ENCODE measurements at places on chromosomes 6 and 20.

DNA sequence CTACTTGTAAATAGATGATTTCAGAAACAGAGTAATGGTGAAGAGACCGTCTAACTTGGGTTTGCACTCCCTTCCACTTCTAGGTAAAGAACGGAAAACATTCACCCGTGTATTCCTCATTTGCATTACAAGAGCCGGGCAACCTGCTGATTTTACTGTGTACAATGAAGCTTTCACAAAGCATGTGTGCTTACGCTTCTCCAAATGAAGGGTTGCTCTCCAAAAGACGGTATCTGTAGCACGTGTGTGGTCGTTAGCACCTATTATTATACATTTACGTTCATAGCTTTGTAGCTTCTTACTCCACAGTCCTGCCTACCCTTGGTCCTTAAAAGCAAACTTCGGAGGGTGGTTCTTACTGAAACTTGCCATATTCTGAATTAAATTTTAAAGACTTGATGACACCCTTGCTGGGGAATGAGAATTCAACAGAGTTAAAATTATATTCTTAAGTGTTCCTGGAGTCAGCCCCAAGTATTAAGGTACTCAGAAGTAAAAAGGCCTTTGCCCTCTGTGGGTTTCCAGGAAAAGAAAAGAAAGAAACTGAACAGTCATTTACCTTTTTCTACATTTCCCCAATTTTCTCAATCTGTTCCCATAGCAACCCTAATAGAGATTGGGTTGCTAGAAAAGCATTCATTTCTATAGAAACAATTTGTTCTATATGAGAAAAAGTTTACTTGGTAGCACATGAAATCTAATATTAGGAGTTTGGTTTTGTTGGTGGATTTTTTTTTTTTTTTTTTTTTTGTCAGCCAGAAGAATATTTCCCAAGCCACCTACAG is 61.9 kb upstream of the KCNG1 start:
- no peak for DNase-seq

DNA sequence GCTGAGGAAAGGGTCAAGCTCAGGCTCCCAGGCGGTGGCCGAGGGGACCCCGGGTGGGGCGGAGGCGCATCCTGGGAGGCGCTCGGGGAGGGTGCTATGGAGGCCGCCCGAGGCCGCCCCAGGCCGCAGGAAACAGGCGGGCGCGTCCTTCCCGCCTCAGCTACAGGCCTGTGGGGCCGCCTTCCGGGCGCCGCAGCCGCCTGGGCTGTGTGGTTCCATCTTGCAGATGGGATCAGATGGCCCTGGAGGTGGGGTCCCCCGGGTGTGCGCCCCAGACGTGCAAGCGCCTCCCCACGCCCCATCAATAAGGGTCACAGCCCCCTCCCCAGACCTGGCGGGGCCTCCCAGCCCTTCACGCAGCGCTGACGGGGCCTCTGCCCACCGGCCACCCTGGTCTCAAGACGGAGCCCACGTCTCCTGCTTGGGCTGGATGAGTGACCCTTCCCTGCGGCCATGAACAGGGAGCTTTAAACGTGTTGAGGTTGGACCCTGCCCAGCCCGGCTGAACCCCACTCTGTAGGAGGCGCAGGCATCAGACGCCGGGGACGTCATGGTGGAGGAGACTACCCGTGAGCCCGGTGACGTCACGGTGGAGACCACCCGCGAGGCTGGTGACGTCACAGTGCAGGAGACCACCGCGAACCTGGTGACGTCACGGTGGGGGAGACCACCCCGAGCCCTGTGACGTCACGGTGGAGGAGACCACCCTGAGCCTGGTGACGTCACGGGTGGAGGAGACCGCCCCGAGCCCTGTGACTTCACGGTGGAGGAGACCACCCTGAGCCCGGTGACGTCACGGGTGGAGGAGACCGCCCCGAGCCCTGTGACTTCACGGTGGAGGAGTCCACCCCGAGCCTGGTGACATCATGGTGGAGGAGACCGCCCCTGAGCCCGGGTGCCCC is 267.0 kb downstream of the DLL1 start:
- DNase-seq: no peak

DNA sequence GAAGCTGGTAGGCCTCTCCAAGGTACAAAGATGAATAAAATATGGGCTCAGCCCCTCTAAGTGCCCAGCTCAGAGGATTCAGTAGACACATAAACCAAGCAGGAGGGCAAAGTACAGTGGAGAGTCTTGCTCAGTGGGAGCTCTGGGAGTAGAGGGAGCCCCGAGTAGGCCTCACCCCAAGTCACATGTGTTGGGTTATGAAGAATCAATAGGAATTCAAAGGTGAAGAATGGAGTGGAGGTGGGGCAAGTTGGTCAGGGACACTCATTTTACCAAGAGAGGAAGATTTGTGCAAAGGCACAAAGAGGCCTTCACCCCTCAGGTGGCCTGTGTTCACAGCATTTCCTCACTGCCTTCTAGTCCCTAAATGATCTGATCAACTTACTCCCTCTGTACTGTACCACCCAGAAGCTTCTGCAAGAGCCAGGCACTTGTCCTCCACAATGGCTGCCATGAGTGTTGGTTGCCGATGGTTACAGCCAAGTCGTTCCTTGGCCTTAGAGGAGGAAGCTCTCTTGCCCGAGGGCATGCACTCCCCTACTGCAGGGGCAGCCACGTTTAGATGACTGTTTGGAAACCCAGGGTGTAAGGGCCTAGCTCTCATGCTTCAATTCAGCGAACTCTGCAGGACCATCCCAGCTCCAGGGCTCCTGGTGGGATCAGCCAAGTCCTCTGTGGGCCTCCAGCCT is 6.7 kb upstream of the CDKN1A start:
- no peak for DNase-seq

- no peak for DNase-seq
Measured at GRCh38 chr6:147201885-147202515, 2.2 kb upstream of the STXBP5 start.

DNA sequence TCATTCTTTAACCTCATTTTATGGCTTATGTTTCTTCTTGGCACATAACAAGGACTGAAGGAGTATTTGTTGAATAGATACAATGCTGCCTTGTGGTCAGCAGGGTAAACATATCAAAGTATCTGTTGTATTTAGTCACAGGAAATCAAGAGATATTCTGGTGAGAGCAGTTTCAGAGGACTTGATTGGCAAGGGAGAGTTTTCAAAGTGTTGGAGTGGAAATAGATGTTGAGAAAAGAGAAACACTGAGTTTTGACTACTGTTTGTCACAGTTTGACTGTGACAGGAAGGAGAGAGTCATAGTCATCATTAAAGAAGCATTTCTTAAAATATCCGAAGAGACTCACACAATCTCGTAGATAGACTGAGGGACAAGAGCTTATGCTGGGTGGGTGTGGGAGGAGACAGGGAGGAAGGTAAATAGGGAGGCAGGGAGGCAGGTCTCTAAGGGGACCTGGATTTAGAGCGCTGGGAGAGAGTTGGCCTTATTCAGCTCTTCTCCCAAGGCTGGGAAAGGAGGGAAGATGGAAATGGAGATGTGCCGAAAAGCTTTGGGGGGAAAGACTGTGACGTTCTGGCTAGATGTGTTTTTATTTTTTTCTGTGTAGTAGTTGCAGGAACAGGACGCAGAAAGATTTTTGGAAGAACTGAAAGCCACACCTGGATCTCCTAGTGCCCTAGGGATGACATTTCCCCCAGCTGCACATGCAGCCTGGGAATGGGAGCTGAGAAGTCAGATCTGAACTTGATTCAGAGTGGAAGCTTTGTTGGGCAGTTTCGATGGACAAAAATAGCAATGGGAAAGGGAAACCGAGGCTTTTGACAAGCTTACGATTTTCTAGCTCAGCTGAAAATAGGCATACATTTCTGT is 65.0 kb upstream of the IFNGR1 start:
- no peak for DNase-seq

DNA sequence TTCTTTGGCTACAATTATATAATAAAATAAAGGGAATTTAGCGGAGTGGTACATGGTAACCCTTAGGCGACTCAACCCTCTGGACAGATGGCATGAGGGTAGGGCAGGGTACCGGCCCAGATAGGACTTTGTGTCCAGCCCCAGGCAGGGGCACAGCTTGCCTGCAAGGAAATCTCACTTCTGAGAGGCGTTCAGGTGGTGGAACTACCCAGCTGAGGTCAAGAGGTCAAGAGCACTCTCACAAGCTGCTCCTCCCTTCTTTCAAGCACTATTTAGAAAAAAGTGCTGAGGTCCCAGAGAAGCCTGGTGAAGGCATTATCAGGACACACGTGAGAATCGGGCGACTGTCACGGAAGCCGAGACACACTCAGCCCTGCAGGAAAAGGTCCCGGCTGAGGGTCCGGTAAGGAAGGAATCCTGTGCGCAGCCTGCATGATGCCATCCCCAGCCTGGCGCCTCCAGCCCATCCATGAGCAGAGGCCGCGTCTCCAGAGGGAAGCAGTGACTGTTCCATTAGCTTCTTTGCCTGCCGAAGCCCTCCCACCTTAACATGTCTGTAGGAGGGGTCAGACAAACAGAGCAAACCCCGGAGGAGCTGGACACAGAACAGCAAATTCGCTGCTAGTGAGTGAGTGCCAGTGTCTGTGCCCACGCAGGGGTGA is 54.8 kb downstream of the WDR27 start:
- DNase-seq: no peak

- no peak for DNase-seq
Measured at GRCh38 chr20:40493071-40493470, 196.0 kb downstream of the MAFB start.

- no peak for DNase-seq
Measured at GRCh38 chr6:146191612-146192011, 162.8 kb downstream of the GRM1 start.

GRCh38 chr6:12941422-12941821 is 224.9 kb downstream of the PHACTR1 start:
- DNase-seq: no peak

DNA sequence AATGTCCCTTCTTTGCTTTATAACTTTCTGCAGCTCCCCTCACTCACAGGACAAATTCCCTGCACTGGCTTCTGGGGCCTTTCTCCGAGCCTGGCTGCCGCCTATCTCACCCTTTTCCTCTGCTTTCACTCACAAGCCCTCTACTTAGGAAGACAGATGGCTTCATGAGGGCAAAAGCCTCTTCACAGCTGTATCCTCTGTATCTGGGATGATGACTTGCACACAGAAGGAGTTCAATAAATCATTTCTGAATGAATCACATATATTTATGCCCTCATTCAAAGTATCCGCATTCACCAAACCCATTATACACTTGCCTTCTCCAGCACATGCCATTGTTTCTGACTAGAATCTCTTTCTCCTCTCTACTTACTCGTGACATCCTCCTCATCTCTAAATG is 159.0 kb upstream of the RIPOR2 start:
- DNase-seq: no peak

- DNase-seq: peak; percentile 9
Measured at GRCh38 chr6:167706313-167707109, 120.2 kb upstream of the AFDN start.

GRCh38 chr6:82144007-82144851 is 103.3 kb downstream of the IBTK start:
- DNase-seq: no peak

GRCh38 chr6:89140347-89141156 is 5.3 kb upstream of the PM20D2 start:
- DNase-seq: no peak

DNA sequence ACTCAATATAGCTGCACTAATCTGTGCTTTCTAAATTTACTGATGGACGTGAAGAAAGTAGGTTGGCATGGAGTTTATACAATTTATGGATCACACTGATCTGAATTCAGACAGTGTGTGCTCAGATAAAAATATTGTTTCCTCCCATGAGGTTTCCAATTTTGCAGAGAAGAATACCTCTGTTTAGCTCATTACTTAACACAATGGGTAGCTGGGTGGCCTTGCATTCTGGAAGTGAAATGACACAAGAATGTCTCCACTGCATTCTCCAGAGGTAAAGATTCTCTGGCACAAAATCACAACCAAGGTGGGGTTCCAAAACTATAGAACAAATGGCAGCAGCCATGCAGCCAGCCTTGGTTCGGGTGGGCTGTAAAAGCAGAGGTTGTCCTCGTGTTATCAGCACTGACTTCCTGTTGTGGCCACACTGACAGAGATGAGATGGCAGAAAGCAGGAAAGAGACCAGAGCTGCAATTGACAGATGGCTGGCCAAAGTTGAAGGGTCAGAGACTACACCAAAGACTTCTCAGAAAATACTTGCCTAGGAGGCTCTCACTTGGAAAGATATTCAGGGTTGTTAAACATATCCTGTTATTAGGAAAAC is 50.2 kb downstream of the HDAC2 start:
- DNase-seq: no peak

DNA sequence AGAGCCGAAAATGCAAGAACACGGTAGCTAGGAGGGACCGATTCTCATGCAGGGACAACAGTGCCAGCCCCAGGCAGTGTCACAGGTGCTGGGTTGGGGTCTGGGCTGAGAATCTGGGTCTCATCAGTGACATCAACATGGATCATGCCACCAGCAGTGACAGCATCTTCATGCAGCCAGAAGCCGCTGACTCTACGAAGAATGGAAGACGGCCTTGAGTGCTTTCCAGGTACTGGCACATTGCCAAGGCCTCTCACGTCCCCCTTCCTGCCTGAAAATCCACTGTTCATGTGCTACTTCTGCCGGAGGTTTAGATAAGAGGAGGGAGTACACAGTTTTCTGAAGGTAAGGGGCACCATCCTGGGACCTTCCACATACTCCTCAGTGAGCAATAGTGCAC is 141.1 kb upstream of the FOXQ1 start:
- no peak for DNase-seq

- no peak for DNase-seq
Measured at GRCh38 chr6:111011360-111012142, 29.7 kb downstream of the RPF2 start.

- DNase-seq: no peak
Measured at GRCh38 chr6:94645191-94645590, 932.1 kb upstream of the MANEA start.

DNA sequence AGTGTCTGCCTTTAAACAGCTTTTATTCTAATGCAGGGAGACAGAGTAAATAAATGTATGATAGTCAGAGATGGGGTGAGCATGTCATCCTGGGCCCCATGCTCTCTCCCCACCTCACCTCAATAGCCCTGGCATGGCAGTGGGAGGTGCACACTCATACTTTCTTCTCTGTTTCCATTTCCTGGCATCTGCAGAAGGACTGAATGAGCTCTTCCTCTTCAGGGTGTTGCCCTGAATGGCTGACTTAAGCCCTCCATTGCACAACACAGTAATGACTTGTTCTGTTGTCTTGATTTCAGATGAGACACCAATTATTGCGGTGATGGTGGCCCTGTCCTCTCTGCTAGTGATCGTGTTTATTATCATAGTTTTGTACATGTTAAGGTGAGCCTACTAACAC is 57.0 kb upstream of the GNRH2 start:
- no peak for DNase-seq

DNA sequence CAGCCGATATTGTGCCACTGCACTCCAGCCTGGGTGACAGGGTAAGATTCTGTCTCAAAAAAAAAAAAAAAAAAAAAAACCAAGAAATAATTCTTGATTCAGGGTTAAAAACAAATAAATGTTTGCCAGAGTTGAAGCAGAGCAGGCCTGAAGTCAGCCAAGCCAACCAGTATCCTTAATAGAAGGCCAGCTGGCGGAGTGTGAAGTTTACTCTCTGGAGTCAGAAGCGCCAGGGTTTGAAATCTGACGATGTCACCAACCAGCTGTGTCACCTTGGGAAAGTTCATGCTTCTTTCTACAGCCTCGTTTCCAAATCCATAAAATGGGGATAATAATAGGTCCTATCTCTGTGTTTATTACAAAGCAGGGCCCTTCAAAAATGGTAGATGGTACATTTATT is 73.0 kb upstream of the ENPP5 start:
- no peak for DNase-seq

Data from activated CD8-positive, alpha-beta memory T cell treated with anti-CD3 and anti-CD28 coated beads for 4 hours (primary cell).